ENCODE measurements at places on chromosomes 13 and 19.

- H3K27me3 ChIP-seq = no peaks in the 10 kb centered on the region
- peak; percentile 48 for DNase-seq
These were observed 425.7 kb downstream of the KLF12 start for GRCh38 chr13:73708393-73708985.

GRCh38 chr19:28393574-28394336 lies 819.2 kb downstream of the UQCRFS1 start:
- no peaks in the 10 kb centered on the region for H3K27me3 ChIP-seq
- peak overlapping the region; percentile 27 for H3K4me3 ChIP-seq
- DNase-seq = no peak
- peaks cover 5% of the 10 kb centered on the region for H3K4me1 ChIP-seq
- H3K27ac ChIP-seq = no peak overlapping the region

GRCh38 chr13:50766013-50766412 lies 77.5 kb downstream of the DLEU7 start:
- peaks cover under 1% of the 10 kb centered on the region for H3K27me3 ChIP-seq
- no peak overlapping the region for H3K4me3 ChIP-seq
- DNase-seq = no peak
- no peaks in the 10 kb centered on the region for H3K36me3 ChIP-seq
- H3K4me1 ChIP-seq = peaks cover 4% of the 10 kb centered on the region

DNA sequence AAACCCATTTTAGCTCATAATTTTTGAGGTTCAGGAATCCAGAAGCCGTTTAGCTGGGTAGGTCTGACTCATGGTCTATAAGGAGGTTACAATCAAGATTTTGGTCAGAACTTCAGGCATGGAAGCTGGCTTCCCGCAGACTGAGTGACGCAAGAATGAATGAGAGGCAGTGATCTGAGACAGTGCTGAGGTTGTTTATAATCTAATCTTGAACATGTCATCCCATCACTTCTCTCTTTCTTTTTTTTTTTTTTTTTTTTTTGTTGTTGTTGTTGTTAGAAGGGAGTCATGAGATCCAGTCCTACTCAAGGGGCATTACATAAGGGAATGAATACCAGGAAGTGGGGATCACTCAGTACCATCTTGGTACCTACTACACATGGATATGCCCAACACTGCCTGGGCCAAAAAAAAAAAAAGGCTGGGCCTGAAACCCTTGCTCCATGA lies 217.4 kb downstream of the DLEU7 start:
- no peak overlapping the region for H3K4me3 ChIP-seq
- H3K27ac ChIP-seq = no peak overlapping the region
- no peaks in the 10 kb centered on the region for H3K4me1 ChIP-seq
- H3K27me3 ChIP-seq = peaks cover 8% of the 10 kb centered on the region
- DNase-seq = no peak

GRCh38 chr13:83796364-83796763 lies 85.9 kb downstream of the SLITRK1 start:
- H3K4me3 ChIP-seq = no peak overlapping the region
- no peaks in the 10 kb centered on the region for H3K27me3 ChIP-seq
- no peak for DNase-seq
- no peaks in the 10 kb centered on the region for H3K4me1 ChIP-seq

GRCh38 chr19:22421797-22422196 lies 349 bp downstream of the ZNF98 start:
- H3K4me3 ChIP-seq = no peak overlapping the region
- no peak overlapping the region for H3K27ac ChIP-seq
- H3K27me3 ChIP-seq = no peaks in the 10 kb centered on the region
- no peak for DNase-seq
- peaks cover 5% of the 10 kb centered on the region for H3K36me3 ChIP-seq

GRCh38 chr13:112905619-112905989 lies 63.4 kb upstream of the MCF2L start:
- peaks cover 12% of the 10 kb centered on the region for H3K27me3 ChIP-seq
- peaks cover 4% of the 10 kb centered on the region for H3K36me3 ChIP-seq
- no peak overlapping the region for H3K27ac ChIP-seq
- no peak overlapping the region for H3K4me3 ChIP-seq
- no peaks in the 10 kb centered on the region for H3K4me1 ChIP-seq

GRCh38 chr19:12959481-12959880 lies 2.5 kb upstream of the GADD45GIP1 start:
- DNase-seq = no peak
- no peak overlapping the region for H3K27ac ChIP-seq
- H3K4me1 ChIP-seq = peaks cover 29% of the 10 kb centered on the region
- no peak overlapping the region for H3K4me3 ChIP-seq
- peaks cover 6% of the 10 kb centered on the region for H3K27me3 ChIP-seq
- H3K36me3 ChIP-seq = peaks cover 1% of the 10 kb centered on the region

DNA sequence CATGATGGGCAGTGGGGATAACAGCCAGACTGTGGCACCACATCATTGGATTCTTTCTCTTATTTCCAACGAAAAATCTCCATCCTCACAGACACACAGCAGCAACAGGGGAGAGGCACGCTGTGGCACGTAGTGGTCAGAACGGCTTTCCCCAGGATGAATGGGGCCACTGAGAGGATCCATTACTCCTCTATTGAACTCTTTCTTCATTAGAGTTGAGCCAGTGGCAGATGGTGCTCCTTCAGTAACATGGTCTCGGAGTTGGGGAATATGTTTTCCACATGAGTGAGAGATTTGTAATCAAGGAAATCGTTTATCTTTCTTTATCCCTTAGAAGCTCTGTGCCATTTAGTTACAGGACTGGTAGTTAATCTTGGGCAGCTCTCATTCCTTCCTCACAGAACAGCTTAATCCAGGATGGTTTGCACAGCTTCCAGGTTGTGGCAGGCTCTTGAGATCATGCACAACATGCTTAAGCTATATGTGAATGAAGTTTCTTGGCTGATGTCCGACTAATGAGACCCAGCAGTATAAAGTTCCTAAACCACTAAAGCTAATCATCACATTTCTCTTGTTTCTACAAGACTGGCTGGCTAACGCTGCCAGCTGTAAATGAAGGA lies 180.5 kb upstream of the SLC10A2 start:
- H3K27ac ChIP-seq = no peak overlapping the region
- no peaks in the 10 kb centered on the region for H3K4me1 ChIP-seq
- no peak for DNase-seq
- no peaks in the 10 kb centered on the region for H3K36me3 ChIP-seq

DNA sequence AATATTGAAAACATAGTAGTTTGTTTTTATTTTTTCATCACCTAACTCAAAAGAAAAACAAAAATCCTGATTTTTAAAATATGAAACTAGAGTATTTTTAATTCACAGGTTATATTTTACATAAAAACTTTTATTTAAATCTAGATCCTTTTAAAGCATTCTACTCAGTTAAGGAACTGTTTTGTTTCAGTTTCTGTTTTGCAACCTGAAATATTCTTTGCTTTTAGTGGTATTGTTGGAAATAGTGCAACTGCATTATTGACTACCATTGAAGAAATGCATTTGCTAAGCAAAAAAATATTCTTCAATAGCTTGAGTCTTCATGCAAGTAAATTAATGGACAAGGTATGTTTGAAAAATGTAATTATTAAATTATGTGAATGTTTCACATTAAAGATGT lies 43.8 kb downstream of the COG6 start:
- DNase-seq = no peak
- no peak overlapping the region for H3K27ac ChIP-seq
- no peaks in the 10 kb centered on the region for H3K36me3 ChIP-seq
- no peak overlapping the region for H3K4me3 ChIP-seq

DNA sequence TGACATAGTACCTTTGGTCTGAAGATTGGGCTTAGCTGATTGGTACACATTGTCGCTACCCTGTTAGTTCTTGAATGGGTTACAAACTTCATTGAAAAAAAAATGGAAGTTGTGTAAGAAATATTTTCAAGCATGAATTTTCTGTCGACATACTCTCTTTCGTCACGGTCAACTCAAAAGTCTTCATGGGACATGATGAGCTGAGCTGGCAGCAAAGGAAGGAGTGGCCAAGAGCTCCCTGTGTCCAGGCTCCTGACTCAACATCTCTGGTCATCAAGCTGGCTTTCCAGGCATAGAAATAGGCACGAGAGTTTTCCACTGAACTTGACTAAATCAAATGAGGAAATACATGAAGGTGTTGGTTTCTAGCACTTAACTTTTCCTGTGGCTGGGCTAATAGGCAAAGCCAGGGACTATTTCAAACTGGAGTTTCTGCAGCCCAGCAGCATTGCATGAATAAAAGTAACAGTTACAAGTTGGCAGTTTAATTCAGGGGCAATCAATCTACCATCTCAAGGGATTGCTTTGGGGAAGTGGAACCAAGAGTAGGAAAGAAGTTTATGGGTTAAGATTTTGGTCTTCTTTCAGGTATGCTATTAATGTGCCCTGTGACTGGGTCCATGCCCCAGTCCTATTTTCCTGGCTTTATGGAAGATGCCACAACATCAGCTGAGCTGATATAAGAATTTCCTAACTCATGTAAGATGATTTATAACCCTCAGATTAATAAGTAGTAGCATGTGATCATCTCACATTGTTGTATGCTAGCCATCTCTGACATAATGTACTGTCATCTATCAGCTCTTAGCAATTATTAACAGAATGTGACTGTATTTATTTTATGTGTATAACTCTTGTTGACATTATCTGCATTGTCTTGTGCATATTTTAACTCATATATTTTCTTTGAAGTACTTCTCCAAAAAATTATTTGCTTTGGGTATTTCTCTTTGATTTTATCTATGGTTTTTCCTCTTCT lies 385.8 kb downstream of the DLEU7 start:
- H3K36me3 ChIP-seq = no peaks in the 10 kb centered on the region
- no peak overlapping the region for H3K4me3 ChIP-seq
- H3K27me3 ChIP-seq = no peaks in the 10 kb centered on the region
- no peak for DNase-seq
- no peaks in the 10 kb centered on the region for H3K4me1 ChIP-seq

- H3K36me3 ChIP-seq = no peaks in the 10 kb centered on the region
- no peak overlapping the region for H3K4me3 ChIP-seq
- H3K27me3 ChIP-seq = peaks cover 41% of the 10 kb centered on the region
- H3K27ac ChIP-seq = no peak overlapping the region
These were observed 5.7 kb downstream of the FGF9 start for GRCh38 chr13:21676611-21677021.

- peaks cover 9% of the 10 kb centered on the region for H3K4me1 ChIP-seq
- H3K36me3 ChIP-seq = no peaks in the 10 kb centered on the region
- no peak for DNase-seq
- no peak overlapping the region for H3K4me3 ChIP-seq
- H3K27ac ChIP-seq = no peak overlapping the region
These were observed 19.9 kb upstream of the TM9SF2 start for GRCh38 chr13:99481366-99481765.

GRCh38 chr19:1766800-1767352 lies 13.6 kb downstream of the ONECUT3 start:
- H3K27me3 ChIP-seq = peaks cover 76% of the 10 kb centered on the region
- H3K27ac ChIP-seq = no peak overlapping the region
- no peak for DNase-seq
- H3K4me1 ChIP-seq = no peaks in the 10 kb centered on the region

DNA sequence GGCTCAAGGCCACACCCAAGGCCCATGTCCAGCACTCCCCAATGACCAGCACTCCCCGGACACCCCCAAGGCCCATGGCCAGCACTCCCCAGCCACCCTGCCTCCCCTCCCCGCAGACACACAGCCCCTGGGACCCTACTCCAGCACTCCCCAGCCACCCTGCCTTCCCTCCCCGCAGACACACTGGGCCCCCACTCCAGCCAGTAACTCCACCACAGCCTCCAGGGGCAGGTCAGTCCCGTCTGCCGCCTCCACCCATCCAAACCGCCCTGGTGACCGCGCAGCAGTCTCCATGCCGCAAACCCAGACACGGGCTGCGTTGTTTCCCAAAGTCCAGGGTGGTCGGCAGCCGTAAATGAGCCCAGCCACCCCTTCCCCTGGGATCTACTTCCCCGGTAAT lies 70.7 kb downstream of the SPACA7 start:
- no peaks in the 10 kb centered on the region for H3K36me3 ChIP-seq
- no peak overlapping the region for H3K4me3 ChIP-seq
- no peak overlapping the region for H3K27ac ChIP-seq
- H3K4me1 ChIP-seq = peaks cover 6% of the 10 kb centered on the region
- DNase-seq = no peak

GRCh38 chr13:30133554-30133912 lies 173.8 kb downstream of the KATNAL1 start:
- peaks cover 20% of the 10 kb centered on the region for H3K4me1 ChIP-seq
- H3K4me3 ChIP-seq = no peak overlapping the region
- no peak overlapping the region for H3K27ac ChIP-seq
- no peaks in the 10 kb centered on the region for H3K27me3 ChIP-seq
- H3K36me3 ChIP-seq = no peaks in the 10 kb centered on the region

- H3K36me3 ChIP-seq = no peaks in the 10 kb centered on the region
- peaks cover 50% of the 10 kb centered on the region for H3K4me1 ChIP-seq
- H3K4me3 ChIP-seq = no peak overlapping the region
- H3K27ac ChIP-seq = peak overlapping the region; percentile 4
- no peak for DNase-seq
- H3K27me3 ChIP-seq = no peaks in the 10 kb centered on the region
These were observed 505.1 kb downstream of the FOXO1 start for GRCh38 chr13:40161351-40161810.

DNA sequence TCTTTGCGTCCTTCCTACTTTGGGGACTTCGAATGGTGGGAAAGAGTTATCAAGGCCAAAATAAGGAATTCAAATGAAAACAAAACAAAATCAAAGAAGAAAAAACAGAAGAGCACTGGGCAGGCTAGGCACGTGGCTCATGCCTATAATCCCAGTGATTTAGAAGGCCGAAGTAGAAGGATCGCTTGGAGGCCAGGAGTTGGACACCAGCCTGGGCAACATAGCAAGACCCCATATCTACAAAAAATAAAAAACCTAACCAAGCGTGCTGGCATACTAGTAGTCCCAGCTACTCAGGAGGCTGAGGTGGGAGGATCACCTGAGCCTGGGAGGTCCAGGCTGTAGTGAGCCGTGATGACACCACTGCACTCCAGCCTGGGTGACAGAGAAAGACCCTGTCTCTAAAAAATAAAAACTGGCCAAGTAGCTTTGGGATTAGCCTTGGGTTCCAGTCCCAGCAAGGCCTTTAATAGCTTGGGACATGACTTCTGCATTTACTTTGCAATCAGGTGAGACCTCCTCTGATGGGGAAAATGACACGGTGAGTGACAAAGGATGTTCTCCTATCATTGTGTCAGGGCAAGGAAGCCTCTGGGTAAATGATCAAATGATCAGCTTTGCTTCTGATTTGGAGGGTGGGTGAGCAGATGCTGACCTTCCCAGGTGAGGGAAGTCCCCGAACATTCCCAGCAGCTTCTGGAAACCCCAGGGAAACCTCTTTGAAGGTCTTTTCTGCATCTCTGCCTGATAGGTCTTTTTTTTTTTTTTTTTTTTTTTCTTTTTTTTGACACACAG lies 7.1 kb downstream of the ICAM1 start:
- peaks cover 17% of the 10 kb centered on the region for H3K36me3 ChIP-seq
- H3K4me1 ChIP-seq = peaks cover 34% of the 10 kb centered on the region
- H3K4me3 ChIP-seq = no peak overlapping the region
- DNase-seq = no peak

- no peak overlapping the region for H3K4me3 ChIP-seq
- no peak for DNase-seq
- no peaks in the 10 kb centered on the region for H3K4me1 ChIP-seq
These were observed 278.5 kb upstream of the HTR2A start for GRCh38 chr13:47175172-47175866.

GRCh38 chr19:38303517-38304351 lies at the start of gene C19orf33:
C19orf33 (plus strand) TSS chr19:38304251; CDS start chr19:38304262, 11 bp downstream.
- no peaks in the 10 kb centered on the region for H3K4me1 ChIP-seq
- no peak within 1 kb of the TSS for H3K4me3 ChIP-seq
- no peak within 1 kb of the TSS for H3K27ac ChIP-seq
- no peaks in the 10 kb centered on the region for H3K36me3 ChIP-seq

- H3K36me3 ChIP-seq = no peaks in the 10 kb centered on the region
- no peaks in the 10 kb centered on the region for H3K27me3 ChIP-seq
- no peak overlapping the region for H3K27ac ChIP-seq
- no peak overlapping the region for H3K4me3 ChIP-seq
- H3K4me1 ChIP-seq = no peaks in the 10 kb centered on the region
These were observed 32.3 kb upstream of the AKAP11 start for GRCh38 chr13:42239644-42240043.
